ENCODE measurements at places on chromosomes 2 and 18.

DNA sequence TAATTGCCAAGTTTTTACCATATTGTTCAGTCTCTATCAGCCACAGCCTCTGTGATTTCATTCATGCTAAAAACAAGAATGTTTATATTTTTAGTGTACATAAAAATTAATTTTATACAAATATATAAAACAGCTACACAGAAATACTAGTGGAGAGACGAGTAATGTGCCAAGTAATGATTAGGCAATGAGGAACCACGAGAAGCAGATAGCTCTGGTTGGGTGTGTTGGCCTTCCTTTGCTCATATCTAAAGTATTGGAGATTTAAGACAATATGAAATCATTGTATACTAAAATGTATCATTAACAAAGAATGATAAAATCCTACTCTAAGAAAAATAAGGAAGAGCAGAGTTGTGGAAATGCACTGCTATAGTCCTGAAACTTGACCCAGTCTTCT is 326.7 kb downstream of the AGAP1 start:
- no peak for DNase-seq

GRCh38 chr2:229270551-229271410 is at the start of gene PID1:
PID1 (minus strand) TSS chr2:229271287; CDS start chr2:229271043, 244 bp downstream.
- DNase-seq: no peak

GRCh38 chr2:118492335-118492734 is 355.1 kb downstream of the EN1 start:
- DNase-seq: no peak

GRCh38 chr2:108971661-108972566 is 17.1 kb downstream of the EDAR start:
- no peak for DNase-seq

DNA sequence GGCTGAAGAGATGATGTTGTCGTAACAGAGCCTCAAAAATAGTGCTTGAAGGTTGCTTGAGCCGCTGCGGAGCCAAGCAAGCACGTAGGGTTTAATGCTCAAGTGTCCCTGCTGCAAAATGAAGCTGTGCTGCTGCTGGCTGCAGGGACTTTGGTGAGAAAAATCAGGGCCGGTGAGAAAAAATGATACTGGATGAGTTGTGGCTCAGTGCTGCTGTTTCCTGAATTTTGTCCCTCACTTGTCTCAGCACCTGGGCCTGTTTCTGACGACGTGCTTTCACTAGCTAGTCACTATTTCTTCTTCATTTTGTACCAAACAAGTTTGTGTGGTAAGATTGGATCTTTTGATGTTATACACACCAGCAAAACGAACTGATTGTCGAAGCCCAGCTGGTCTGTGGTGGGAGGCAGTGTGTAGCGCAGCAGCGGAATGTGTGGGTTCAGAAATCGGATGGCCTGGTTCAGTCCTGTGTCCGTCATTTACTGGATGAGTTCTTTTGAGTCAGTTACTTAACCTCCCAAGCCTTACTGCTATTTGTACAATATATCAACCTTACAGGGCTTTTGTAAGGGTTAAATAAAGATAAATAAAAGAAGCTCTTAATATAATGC is 172.8 kb upstream of the FOSL2 start:
- DNase-seq: no peak

DNA sequence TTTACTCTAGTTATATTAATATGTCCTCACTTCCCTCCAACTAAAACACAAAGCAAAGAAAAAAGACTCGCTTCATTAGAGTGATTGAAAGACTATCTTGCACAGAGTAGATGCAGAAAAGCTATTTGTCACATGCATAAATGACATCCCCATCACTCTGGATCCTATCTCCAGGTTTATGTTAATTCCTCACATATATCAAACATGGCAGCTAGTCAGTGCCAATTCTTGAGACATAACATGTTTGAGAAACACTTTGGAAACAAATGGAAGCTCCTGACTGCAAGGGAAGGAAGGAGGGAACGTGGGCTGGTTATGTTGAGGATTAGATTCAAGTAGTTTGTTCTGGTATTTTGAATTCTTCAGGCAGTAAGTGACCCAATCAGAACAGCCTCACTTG is 89.8 kb upstream of the BCL2L11 start:
- DNase-seq: no peak

GRCh38 chr2:11753452-11753885 is 7.0 kb downstream of the LPIN1 start:
- DNase-seq: no peak

DNA sequence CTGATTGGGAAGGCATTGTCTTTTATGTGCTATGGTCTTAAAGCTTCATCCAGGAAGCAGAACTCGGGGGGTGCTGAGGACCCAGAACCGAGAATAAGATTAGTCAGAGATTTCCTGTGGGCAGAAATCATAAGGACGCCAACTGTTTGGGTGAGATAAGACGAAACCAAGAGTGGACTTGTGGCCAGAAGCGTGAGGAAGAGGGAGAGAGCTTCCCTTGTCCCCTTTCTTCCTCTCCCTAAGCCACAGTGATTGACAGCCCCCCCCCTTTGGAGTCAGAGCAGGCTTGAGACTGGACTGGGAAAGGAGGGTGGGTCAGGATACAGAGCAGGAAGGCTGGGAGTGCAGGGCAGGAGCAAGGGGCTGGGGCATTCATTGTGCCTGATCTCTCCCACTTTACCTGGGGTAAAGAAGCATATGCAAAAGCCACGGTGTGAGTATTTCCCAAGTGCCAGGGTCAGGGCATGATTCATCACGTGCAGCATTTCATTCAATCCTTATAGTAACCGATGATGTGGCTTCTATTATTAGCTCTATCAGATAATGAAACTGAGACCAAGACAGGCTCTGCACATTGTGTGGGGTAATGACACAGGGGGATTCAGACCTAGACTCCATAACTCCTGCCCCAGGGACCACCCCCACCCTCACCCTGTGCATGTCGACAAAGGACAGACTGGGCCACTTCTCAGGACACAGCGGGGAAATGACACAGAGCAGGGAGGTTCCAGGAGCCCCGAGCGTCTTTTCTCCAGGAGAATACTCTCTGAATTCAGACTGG is 3.0 kb upstream of the IL1RN start:
- DNase-seq: no peak

DNA sequence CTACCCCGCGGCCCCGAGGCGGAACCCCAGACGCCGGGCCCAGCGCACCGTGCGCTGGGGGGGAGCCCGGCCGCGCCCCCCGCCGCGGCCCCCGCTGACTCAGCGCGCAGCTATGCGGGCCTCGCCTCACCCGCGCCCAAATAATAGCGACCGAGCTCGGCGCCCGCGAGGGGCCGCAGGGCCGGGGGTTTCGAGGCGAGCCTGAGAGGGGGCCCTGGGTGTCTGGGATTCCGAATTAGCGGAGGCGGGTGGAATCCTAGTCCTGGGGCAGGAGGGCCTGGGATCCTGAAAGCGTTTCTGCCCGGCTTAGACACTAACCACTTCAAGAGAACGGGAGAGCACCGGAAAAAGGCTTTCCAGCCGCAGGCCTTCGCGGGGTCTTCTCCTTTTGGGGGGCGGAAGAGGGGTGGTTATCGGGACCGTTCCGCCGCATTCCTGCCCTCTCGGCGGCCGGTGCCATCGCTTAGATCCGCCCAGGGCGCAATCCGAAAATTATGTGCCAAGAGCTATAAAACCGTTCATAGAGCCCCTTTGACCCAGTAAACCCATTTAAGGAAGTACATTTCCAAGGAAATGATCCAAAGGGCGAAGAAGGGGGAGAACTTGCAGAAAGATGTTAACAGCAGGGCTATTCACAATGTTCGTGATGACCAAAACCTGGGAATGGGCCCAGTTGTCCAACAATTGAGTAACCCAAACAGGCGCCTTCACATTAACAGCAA is 681 bp upstream of the ROCK2 start:
- no peak for DNase-seq

DNA sequence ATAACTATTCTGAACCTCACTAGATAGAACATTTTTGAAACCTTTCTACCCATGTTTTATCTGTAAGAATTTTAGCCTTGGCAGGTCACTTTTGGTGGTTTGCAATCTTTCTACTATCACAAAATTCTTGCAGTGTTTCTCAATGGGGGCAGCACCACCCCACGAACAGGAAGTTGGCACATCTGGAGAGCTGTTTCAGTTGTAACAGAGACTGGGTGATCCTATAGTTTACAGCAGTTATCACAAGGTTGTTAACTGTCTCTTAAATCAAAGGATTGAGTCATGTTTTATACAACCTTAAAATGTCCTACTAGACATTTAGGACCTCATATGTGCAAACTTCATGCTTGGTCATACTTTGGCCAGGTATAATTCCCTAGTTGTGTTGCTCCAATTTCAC is 829.2 kb downstream of the ERBB4 start:
- no peak for DNase-seq

GRCh38 chr2:64391940-64392339 is 62.0 kb upstream of the LGALSL start:
- DNase-seq: no peak

DNA sequence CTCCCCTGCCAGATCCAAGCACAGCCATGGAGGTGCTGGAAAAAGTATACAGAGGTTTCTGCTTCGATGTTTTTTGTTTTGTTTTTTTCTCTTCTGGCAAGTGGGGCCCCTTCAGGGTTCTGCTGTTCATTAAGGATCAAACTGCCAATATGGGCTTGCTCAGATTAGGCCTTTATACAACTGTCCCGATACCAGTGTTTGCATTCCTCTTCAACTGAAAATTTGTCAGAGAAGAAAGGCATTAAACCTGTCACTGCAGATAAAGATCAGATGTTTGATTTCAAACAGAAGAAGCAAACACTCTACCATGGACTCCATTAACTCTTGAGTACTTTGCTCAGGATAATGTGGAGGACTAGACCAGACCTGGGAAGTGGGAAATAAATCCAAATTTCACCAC is 396.0 kb upstream of the SMIM21 start:
- no peak for DNase-seq

DNA sequence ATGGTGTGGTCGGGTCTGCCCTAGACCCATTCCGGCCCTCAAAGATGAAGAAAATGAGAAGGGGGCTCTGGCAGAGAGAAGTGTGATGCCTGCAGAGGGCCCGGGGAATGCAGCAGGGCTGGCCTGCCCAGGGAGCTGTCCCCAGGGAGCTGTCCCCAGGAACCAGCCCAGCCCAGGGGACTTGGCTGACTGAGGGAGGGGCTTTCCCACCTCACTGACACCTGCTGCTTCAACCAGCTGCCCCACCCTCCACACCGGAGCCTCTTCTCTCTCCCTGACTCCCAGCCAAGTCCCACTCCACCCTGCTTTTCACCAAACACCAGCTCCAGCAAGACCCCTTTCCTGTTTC is 111.2 kb downstream of the STPG4 start:
- DNase-seq: no peak

- no peak for DNase-seq
Measured at GRCh38 chr2:19688059-19688458, 213.7 kb downstream of the TTC32 start.

DNA sequence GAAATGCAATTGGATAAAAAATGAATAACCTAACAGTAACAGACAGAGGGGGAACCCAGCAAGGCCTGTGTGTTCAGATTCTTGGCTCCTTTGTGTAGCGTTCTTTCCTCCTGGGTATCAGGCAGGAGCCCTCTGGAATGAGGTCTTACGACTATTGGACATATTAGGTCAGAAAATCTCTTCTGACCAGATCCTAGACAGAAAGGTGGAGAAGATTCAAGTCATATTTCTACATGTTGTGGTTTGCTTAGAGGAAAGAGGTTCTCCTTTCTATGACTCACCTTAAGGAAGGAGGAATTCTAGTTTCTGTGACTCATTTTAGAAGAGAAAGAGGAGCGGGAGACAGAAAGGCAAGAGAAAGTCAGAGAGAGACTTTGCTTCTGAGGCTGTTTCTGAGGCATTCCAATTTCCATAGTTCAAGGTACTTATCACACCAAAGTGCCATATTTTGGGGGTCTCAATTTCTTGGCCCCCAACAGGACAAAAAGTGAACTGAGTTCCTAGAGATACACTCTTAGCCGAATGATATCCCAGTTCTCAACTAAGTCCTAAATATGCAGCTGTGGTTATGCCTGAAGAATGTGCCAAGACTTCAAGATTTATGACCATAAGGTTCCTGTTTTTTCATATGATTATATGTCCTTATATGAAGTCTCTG is 618.6 kb downstream of the ZEB2 start:
- no peak for DNase-seq

DNA sequence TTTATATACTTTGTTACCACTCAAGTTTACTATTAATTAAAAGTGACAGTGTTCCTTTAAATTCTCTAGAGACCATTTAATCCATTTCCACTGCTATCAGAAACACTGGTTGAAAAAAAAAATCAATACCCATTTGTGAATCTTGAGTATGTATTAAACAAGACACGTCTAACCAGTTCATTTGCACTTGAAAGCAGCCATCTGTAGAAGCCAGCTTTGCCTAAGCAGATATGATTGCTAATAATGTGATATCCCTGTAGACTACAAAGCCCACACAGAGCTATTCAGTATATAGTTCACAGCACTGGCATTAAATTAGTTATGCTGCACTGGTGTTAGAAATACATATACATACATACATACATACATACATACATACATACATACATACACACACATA is 111.8 kb upstream of the SP3 start:
- no peak for DNase-seq

DNA sequence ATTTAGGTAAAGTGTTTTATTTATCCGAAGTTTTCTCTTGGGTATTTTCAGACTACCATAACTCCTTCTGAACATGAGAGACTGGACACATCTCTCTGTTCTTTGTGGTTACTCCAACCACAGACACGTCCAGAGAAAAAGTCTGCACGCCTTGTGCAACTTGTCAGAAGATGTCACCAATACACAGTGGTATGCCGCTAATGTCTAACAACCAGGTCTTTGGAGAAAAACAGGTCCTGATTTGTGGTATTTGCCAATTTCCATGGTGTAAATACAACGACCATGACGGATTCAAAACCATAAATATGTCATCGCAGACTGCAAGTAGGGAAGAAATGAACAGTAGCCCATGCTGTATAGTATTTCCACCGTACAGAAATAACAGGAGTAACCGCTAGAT is 620.6 kb upstream of the ID2 start:
- DNase-seq: no peak

DNA sequence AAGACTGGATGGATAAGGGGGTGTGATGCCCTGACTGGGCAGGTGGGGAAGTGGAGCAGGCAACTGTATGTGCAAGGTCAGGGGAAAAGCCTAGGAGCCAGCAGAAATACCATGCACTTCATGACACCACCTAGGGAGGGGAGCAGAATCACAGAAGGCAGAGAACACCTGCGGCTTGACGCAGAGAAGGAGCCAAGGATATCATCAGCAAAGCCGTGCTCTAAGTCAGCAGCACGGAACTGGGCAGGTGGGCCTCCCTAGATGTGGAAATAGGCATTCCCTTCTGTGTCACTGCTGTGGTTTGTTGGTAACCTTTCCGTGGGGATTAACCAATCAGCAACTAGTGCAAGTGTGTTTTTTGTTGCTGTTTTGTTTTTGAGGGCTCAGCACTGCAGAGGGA is 41.3 kb downstream of the HDLBP start:
- no peak for DNase-seq

GRCh38 chr2:138105358-138105757 is 141.1 kb downstream of the HNMT start:
- no peak for DNase-seq

DNA sequence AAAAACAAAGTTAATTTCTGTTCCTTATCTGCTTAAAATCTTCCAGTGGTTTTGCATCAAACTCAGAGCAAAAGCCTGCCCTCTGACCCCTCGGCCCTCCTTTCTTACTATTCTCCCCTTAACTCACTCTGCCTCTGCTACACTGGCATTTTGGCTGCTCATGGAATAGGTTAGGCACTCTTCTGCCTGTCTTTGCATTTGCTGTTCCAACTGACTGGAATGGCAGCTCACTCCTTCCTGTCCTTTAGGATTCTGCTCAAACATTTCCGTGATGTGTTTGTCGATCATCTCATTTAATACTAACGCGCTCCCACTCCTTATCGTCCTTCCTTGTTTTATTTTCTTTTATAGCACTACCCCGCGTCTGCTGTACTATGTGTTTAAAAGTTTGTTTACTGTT is 815 bp downstream of the CEBPZ start:
- DNase-seq: no peak
